ENCODE measurements at places on chromosomes 16 and 17.

DNA sequence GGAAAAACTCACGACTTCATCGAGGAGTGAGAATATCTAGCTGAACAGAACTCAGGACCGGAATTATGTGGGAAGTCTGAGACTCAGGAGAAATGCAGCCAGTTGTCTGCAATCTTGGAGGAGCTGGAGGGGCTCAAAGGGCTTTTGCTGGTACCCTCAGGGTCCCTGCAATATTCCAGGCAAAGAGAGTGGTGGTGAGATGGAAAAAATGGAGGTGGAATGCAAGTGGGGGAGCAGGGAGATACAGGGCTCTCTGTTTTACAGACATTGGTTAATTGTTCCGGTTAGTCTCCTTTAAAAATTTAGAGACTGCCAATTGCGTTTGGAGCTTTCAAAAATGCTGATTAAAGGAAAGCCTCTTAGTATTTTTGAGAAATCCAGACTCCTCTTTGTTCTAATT is 18.2 kb upstream of the HP start:
- DNase-seq: no peak

DNA sequence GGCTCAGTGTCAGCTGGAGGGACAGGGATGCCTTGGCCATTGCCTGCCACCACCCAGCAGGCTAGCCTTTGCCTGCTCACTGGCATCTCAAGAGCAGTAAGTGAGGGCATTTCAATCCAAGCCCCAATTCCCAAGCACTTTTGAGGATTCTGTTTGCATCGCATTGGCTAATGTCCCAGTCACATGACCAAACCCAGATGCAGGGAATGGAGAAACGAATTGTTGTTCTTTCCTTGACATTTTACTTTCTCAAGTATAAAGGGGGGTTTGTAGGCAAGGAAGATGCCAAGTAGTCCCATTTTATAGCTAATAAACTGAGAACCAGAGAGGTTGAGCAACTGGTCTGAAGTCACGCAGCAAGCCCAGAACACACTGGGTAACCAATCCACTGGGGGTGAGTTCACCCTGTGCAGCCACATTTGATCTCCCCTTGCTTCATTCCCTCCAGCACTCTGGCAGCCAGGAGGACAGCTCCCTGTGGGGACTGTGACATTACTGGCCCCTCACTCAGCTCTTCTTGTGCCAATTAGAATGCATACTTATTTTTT is 193.8 kb upstream of the CACNG3 start:
- DNase-seq: no peak

DNA sequence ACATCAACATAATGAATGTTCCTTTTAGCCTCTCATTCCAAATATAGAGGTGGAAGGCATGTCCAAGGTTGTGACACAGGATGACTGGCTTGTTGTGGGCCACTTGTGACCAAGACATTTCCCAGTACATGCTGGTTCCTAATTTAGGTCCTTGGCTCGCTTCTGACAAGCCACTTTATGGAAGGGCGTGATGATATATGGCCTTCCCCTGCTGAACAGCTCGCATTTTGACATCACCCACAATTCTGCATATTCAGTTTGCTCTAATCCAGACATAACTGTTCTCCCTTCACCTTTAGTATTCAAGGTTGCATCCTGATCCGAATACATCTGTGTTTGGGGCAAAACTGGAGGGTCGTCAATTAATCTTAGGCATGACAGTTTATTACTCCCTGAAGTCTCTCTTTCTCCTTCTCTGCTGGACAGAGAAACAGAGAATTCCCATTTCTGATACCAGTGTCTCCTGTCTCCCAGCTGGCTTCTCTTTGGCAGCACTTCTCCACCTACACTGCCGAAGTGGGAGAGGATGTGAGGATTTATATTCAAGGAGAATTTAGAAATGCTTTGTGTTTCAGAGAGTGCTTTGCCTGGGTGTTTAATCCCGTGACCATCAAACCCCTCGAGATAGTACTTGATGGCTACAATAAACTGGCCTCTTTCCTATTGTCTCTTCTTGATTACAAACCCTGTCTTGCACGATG is 815.5 kb upstream of the RBFOX1 start:
- no peak for DNase-seq

DNA sequence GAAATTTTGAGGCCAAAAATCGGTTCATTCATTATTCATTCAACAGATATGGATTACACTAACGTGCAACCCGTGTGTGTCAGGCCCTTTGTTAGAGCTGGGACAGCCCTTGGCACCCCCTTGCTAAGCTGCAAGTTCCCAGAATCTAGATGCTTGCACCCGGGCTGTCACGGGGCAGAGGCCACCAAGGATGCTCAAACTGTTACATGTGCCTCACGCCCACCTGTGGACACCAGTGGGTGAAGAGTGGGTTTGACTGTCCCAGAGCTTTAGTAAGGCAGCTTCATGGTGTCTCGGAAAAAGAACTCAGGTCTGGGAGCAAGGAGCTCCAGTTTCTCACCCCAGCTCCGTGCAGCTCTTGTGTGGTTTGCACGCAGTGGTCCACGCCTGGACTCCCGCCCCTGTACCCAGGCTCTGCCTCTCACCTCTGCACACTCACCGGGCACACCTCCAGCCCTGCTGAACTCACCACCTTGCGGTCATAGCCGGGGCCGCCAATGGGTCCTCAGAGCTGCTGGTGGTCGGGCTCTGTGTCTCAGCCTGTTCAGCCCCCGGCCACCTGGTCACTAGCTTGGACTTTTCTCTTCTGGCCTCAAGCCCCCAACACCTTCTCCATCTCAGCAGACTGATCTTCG is 53.7 kb upstream of the CACNG4 start:
- DNase-seq: no peak

DNA sequence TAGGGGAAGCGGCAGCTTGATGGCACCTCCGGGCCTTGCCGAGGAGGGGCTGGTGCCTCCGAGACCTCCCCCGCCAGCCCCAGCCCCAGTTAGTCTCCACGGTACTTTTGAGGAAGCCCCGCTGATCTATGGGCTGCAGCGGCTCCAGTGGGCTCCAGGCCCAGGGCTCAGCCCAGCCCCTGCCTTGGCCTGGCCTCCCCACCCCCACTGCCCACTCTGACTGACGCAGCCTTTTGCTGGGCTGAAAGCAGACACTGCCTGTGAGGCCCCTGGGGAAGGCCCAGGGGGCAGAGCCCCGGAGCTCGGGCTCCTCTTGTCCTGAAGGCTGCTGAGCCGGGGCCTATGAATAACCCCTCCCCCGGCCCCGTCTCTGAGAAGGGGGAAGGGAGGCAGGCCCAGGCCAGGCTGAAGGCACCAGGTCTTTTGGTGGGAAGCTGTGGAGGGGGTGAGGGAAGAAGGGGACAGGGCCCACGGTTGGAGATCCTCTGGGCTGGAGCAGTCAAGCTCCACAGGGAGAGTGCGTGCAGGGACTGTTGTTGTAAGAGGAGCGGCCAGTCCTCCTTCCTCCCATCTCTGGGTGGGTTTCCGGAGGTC is 7.5 kb upstream of the SMTNL2 start:
- DNase-seq: no peak

- DNase-seq: no peak
Observed at GRCh38 chr16:83211711-83212110, 584.9 kb downstream of the CDH13 start.

- no peak for DNase-seq
Observed at GRCh38 chr16:52408191-52408845, 138.6 kb downstream of the TOX3 start.

- no peak for DNase-seq
Observed at GRCh38 chr16:57132470-57132869, 40.1 kb downstream of the CPNE2 start.

DNA sequence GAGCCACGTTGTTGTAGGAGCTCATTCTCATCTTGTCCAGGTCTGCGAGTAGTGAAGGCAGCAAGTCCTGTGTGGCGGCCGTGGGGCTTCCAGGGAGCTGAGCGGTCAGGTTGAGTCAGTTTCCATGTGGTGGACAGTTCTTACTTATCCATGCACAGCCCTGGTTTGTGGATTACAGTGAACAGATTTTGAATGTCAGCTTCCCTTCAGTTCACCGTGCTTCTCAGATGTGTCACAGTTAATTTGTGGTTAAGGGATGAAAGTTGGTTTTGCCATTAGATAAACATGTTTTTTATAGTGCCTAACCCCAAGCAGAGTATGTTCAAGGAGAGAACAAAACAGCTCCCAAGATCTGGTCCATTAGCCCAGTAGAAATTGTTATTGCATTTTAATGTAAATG is 103.1 kb downstream of the RPTOR start:
- no peak for DNase-seq
